ENCODE measurements at places on chromosomes 12 and 14. TPM values are rescaled to one million over a fixed set of nuclear protein-coding genes. Genes with fewer than 3 reads are reported as not detected.

The OR6C65 gene
- not detected for total RNA-seq

The PRIMA1 gene
- total RNA-seq: 0.99 TPM

The GPRC5A gene
- total RNA-seq: 2.8 TPM

The BBOF1 gene
- total RNA-seq: 11.2 TPM

The TOMM20L gene
- total RNA-seq: not detected

The PPM1H gene
- total RNA-seq: 7.1 TPM

The GARIN6 gene
- not detected for total RNA-seq

The PRKD1 gene
- 16.9 TPM for total RNA-seq

The DNAH10 gene
- total RNA-seq: 0.99 TPM

The TAS2R31 gene
- total RNA-seq: 13.5 TPM

The TC2N gene
- 20.2 TPM for total RNA-seq

The SRGAP1 gene
- 15.9 TPM for total RNA-seq

The ETFRF1 gene
- total RNA-seq: 20.6 TPM

The KRT78 gene
- total RNA-seq: 13.7 TPM

DNA sequence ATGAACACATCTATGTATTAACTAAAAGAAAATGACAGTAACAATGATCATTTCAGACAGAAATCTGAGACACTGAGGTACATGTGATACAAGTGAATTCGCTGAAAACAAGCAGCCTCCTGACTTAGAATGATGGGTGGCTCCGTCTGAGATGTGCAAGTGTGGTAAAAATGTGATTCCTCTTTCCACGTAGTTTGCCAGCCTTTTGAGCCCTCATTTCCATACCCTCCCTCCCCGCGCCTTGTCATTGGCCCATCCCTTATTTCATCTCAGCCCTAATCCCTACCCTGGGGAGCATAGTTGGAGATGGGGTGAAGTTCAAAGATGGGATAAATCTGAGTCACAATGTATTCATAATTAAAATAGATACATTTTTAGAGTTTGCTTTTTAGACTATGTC lies 107.8 kb downstream of the BMP4 start:
- no peak for DNase-seq

- no peak for DNase-seq
Measured at GRCh38 chr12:121934309-121934664, 15.9 kb downstream of the CFAP251 start.

DNA sequence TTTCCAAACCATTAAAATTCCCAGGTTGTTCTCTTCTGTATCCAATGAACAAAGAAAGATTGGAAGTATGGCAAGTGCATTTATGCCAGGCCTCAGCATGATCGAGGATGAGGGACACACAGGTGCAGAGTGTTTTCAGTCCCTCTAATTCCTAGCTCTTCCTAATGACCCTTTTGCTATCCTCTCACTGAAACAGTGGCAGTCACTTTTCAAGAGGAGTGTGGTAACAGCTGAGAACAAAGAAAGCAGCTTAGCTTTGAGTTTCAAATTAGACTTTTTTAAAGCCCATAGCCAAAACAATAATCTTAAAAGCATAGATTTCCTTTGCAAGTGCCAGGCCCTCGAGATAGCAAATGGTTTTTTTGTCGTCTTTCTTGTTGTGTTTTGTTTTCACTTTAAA lies 110.8 kb downstream of the KCNH5 start:
- DNase-seq: no peak

DNA sequence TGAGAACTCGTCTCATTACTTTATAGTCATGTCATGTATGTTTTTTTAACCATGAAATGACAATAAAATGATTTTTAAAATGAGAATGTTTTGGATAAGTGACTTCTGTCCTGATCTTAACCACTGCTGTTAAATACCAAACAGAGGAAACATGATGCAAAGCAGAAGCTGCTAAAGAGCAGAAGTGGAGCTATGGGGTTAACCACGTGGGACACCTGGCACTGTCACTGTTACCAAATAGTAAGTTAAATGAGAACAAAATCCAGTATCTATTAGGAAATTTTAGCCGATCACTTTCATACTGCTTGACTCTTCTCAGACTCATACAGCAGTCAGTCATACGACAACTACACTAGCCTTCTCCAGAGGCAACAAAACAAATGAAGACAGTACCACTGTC lies 82.4 kb downstream of the SCAF11 start:
- no peak for DNase-seq

DNA sequence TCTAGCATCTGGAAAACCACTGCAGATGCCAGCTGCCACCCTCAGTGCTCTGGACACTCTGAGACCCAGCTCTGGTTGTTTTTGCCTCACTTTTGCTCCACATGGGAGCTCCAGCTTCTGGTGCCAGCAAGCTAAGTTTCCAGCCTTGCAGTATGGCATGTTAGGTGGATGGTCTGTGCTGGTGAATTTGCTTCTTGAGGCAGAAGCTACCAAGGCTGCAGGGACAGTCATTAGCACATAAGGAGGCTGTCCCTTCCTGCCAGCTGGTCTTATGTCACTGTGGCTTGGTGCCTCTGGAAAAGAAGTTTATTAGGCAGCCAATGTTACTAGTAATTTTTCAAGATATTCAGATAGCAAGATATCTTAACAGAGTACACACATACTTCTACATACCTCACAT lies 64.2 kb upstream of the CSRP2 start:
- DNase-seq: no peak

DNA sequence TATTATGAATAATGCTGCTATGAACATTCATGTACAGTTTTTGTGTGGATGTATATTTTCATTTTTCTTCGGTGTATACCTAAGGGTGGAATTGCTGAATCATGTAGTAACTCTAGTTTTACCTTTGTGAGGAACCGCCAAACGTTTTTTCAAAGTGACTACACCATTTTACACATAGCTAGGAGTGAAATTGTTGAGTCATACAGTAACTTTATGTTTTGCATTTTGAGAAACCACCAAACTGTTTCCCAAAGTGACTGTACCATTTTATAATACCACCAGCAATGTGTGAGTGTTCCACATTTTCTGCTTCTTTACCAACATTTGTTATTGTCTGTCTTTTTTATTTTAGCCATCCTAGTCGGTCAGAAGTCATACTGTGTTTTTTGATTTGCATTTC lies 3.1 kb upstream of the TPH2 start:
- DNase-seq: no peak

- DNase-seq: no peak
Measured at GRCh38 chr12:128531170-128531569, 264.2 kb downstream of the TMEM132C start.

- no peak for DNase-seq
Measured at GRCh38 chr12:5708371-5708770, 236.7 kb downstream of the ANO2 start.

GRCh38 chr14:57018065-57018464 lies 207.8 kb upstream of the OTX2 start:
- no peak for DNase-seq

- no peak for DNase-seq
Measured at GRCh38 chr14:21326972-21327371, 47.1 kb downstream of the RPGRIP1 start.

- no peak for DNase-seq
Measured at GRCh38 chr12:133120385-133121191, 9.5 kb downstream of the ZNF891 start.

- peak; percentile 44 for DNase-seq
Measured at GRCh38 chr12:57340104-57340503, 89.1 kb upstream of the STAC3 start.

DNA sequence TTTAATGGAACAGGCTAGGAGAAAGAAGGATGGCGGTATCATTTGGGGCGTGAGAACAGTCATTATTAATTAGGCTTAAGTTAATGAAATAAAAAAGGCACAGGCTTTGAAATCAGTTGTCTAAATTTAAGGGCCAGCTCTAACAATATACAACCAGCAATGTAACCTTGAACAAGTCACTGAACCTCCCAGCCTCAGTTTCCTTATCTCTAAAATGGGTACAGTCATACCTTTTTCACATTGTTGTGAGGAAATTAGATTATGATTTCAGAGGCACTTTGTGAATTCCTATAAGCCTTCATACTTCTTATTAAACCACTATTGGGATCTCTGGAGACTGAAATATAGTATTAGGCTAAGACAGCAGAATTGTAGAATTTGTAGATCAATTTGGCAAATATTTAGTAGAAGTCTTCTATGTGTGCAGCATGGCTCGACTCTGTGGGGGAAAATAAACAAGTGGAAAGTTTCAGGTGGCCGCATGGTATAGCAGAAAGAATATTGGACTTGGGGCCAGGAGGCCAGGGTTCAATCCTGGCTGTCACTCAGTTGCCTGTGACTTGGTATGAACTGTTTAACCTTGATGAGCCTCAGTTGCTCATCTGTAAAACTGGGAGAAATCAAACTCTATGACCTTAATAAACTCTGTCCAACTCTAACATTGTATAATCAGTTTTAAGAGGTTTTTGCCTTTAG lies 117.7 kb downstream of the ETV6 start:
- no peak for DNase-seq

DNA sequence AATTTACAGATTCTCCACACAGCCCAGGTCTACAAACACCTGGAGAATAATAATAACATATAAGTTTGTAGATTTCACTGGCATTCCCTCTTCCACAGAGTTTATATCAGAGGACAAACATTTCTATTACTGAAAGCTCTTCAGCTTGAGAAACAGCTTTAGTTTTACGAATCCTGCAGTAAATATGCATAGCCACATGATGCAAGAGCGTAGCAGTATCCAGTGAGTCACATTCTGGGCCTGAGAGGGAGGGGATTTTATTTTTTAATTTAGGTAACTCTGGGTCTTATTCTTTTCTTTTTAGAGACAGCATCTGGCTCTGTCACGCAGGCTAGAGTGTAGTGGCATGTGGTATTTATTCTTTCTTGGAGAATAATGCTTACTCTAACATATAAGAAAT lies 1002.8 kb downstream of the TRHDE start:
- DNase-seq: no peak
